Activated naive CD4-positive, alpha-beta T cell treated with anti-CD3 and anti-CD28 coated beads for 36 hours (primary cell): ENCODE measurements at places on chromosomes 2 and 18. TPM values are rescaled to one million over a fixed set of nuclear protein-coding genes. Genes with fewer than 3 reads are reported as not detected.
A peak's percentile ranks its signal among the peaks of the same experiment; 100 is the strongest.

- DNase-seq: no peak
These were observed 3.0 kb downstream of the GBX2 start for GRCh38 chr2:236164925-236165841.

GRCh38 chr2:42872721-42873120 is 80.3 kb upstream of the HAAO start:
- no peak for DNase-seq

DNA sequence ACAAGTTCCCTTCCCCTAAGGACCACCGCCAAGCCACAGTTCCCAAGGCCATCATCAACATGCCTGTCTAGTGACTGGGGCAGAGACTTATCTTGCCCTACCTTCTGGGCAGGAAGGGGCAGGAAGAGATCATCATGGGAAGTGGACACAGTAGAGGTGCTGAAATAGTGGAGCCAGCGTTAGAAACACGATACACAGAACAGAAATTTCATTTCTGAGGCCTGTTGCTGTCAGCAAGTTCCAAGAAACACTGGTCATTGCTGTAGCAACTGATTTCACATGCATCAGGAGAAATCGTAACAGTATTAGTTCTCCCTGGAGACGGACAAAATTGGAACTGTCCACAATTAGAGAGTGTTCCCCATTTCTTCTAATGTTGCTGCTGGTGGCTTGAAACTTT is 83.0 kb downstream of the COLEC12 start:
- DNase-seq: no peak

DNA sequence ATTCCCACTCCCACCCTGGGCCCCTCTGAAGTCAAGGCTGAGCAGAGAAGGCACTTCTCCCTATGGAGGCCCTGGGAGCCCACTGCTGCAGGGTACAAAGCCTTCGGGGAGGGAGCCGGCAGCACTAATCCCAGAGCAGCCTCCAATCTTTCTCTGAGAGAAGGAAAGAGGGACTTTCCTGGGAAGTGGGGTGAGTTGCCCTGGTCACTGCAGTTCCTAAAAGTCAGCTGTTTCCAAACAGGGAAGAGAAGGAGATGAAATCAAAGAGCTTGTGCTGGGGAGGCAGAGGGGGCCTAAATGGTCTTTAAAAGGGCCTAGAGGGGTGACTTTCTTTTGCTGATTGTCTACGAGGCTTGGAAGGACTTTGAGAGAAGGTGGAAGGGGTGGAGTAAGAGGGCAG is 264.7 kb downstream of the TNS1 start:
- DNase-seq: no peak

GRCh38 chr2:200383380-200384110 is 77.1 kb downstream of the SPATS2L start:
- no peak for DNase-seq

- DNase-seq: peak; percentile 48
These were observed 33.6 kb downstream of the PLCL1 start for GRCh38 chr2:197838036-197838435.

GRCh38 chr18:13599031-13599430 is 127.3 kb downstream of the FAM210A start:
- DNase-seq: no peak

GRCh38 chr2:108968619-108969018 is 20.4 kb downstream of the EDAR start:
- DNase-seq: peak; percentile 63

- no peak for DNase-seq
These were observed 62.1 kb downstream of the DPP4 start for GRCh38 chr2:162011706-162012564.

The MORN2 gene
- 6.2 TPM for total RNA-seq

The KCNE4 gene
- not detected for total RNA-seq

The CASP8 gene
- 37.0 TPM for total RNA-seq

The TUBA4B gene
- not detected for total RNA-seq

The UGT1A7 gene
- not detected for total RNA-seq

The SLC11A1 gene
- not detected for total RNA-seq

The GPBAR1 gene
- 0.10 TPM for total RNA-seq

The SERPINB5 gene
- total RNA-seq: not detected
